ENCODE measurements at places on chromosomes 5 and 9. TPM values are rescaled to one million over a fixed set of nuclear protein-coding genes. Genes with fewer than 3 reads are reported as not detected.

Gene PTGDS
- total RNA-seq: 2.8 TPM

Gene SURF4
- 354 TPM for total RNA-seq

Gene SLC34A1
- not detected for total RNA-seq

Gene AJM1
- 0.65 TPM for total RNA-seq

Gene NTNG2
- 0.60 TPM for total RNA-seq

Gene HOMER1
- 5.3 TPM for total RNA-seq

Gene ANKRD18B
- under 0.01 TPM for total RNA-seq

Gene BTNL8
- 0.09 TPM for total RNA-seq

Gene MYMK
- total RNA-seq: not detected

Gene RELL2
- total RNA-seq: 7.3 TPM

Gene MEGF10
- 1.6 TPM for total RNA-seq

Gene LCN9
- not detected for total RNA-seq

Gene IFNB1
- total RNA-seq: not detected

Gene GABRA6
- total RNA-seq: not detected

Gene NME5
- 2.3 TPM for total RNA-seq

Gene SPINK1
- not detected for total RNA-seq

Gene TOR4A
- total RNA-seq: 25.0 TPM

Gene PCDHB11
- 0.43 TPM for total RNA-seq

Gene CAMK4
- 0.33 TPM for total RNA-seq

Gene NUTM2G
- not detected for total RNA-seq

Gene FOXD4L6
- not detected for total RNA-seq

Gene SLC36A3
- total RNA-seq: not detected

Gene SEMA5A
- total RNA-seq: 0.43 TPM

Gene ICE1
- total RNA-seq: 19.9 TPM

Gene TAF11L11
- not detected for total RNA-seq

Gene KIAA0825
- total RNA-seq: 3.4 TPM

Gene EFCAB9
- not detected for total RNA-seq

Gene DAPK1
- total RNA-seq: 31.8 TPM

Measured in dermis lymphatic vessel endothelial cell (primary cell).